Stimulated activated CD8-positive, alpha-beta memory T cell treated with anti-CD3 and anti-CD28 coated beads, Interleukin-4, amount 100 ng/mL, for 24 hours (primary cell): ENCODE measurements at places on chromosomes 1 and 21.

GRCh38 chr1:204262506-204263253 is 48.9 kb upstream of the GOLT1A start:
- DNase-seq, result no peak

- no peak for DNase-seq
These were observed 342.5 kb downstream of the DISC1 start for GRCh38 chr1:231969076-231969475.

DNA sequence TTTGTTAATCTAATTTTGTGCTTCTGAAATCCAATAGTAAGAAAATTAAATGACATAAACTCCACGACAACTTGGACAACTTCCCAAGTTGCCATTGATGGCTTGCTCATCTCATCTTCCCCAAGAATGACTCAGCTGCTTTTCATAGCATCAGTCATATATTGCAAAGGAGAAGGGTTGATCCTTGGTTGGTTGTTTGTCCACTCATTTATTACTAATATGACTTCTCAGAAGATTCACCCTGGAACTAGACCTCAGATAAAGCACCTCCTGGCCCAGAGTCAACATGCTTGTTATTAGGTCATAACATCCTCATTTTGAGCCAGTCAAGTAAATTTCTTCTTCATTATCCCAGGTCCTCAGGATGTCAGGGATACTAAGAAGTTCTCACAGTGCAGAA is 2.3 kb upstream of the LCE3D start:
- no peak for DNase-seq

GRCh38 chr1:22236166-22236565 is 93.3 kb upstream of the WNT4 start:
- no peak for DNase-seq

DNA sequence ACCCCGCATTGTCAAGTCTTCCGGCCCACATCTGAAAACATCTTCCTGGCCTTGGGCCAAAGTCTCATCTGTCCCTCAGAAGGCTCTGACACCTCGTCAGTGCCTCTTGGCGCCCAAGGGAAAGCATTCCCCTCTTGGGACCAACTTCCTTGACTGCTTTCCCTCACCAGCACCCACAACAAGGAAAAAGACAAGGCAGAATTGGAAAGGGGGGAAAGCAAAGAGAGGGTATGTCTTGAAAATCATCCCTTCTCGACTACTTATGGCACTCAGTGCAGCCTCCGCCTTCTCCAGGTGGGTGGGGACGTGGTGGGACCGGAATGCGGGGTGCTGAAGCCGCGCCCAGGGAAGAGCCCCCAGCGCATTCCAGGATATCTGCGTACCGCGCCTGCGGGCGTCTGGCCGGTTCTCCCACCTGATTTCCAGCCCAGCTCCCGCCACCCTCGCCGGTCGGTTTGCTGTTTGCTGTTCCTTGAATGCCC is 554 bp upstream of the SLC39A1 start:
- DNase-seq, result no peak

DNA sequence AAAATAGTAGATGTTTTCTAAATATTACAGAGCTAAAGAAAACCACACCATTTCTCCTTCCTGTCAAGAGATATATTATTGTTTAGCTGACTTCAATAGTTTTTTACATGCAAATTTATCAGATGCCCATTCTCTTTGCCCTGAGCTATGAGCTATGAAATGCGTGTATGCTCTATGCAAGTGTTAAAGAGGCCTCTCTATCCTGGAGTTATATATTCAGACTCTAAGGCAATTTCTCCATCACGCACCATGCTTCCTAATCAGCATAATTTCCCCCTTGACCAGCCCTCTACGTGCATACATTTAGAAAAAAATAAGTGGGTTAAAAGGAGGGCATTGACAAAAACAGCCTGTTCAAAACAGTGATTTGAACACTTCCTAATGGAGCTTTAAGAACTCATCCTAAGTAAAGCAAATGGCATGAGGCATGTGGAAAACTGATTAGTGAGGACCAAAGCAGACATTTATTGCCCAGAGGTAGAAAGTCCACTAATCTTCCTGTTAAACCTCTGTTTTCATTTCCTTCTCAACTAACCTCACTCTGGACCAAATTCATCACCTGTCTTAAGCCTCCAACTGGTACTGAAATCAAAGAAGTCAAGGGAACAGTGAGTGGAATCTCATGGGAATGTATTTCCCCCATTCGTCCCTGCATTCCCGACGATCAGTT is 565.8 kb upstream of the PKN2 start:
- no peak for DNase-seq

DNA sequence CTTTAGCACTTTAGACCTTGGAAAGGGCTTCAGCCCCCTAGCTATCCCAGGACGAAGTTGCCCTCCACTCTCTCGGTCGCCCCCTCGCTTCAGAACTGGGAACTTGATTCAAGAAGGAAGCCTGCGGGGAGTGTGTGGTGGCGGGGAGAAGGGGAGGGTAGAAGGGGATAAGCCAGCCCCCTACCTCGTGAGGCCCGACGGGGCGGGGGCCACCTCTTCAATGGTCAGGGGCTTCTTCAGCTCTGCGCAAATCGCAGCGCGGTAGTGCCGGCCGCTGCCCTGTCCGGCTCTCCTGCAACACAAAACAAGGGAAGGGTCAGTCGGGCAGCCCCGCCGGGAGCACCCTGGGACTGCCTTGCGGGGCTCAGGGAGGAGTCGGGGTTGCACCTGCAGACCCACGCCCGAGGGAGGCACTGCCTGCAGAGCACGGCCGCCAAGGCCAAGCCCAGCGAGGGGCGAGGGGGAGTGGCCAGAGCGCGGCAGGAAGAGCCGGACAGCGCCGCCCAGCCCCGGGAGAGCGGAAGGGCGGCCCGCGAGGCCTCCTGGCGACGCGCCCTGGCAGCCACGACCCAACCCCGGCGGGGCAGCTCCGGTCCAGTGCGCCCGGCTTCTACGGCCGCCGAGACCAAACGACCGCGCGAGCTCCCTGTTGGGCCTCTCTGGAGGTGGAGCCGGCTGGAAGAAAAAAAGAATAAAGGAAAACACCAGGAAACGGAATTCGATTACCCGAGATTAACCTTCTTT is 56.2 kb upstream of the RASAL2 start:
- no peak for DNase-seq

- DNase-seq, result no peak
These were observed 312.3 kb upstream of the PLXNA2 start for GRCh38 chr1:208556461-208556860.

DNA sequence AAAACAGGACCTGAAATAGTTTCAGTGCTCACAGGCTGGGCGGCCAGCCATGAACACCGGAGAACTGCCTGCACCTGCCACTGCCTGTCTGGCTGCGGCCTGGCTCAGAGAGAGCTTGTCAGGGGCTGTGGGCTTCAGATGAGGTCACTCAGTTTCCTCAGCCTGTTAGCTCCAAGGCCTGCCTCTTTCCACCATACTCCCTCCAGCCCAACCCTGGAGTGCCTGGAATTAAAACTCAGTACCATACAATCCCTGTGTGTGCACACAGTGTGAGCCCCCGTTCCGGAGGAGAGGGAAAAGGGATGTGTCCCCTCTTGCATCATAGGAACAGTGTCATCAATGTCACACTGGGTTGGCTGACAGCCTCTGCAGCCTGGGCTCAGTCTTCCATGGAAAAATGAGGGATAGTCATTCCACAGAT is 16.2 kb downstream of the CACNA1S start:
- DNase-seq, result no peak

DNA sequence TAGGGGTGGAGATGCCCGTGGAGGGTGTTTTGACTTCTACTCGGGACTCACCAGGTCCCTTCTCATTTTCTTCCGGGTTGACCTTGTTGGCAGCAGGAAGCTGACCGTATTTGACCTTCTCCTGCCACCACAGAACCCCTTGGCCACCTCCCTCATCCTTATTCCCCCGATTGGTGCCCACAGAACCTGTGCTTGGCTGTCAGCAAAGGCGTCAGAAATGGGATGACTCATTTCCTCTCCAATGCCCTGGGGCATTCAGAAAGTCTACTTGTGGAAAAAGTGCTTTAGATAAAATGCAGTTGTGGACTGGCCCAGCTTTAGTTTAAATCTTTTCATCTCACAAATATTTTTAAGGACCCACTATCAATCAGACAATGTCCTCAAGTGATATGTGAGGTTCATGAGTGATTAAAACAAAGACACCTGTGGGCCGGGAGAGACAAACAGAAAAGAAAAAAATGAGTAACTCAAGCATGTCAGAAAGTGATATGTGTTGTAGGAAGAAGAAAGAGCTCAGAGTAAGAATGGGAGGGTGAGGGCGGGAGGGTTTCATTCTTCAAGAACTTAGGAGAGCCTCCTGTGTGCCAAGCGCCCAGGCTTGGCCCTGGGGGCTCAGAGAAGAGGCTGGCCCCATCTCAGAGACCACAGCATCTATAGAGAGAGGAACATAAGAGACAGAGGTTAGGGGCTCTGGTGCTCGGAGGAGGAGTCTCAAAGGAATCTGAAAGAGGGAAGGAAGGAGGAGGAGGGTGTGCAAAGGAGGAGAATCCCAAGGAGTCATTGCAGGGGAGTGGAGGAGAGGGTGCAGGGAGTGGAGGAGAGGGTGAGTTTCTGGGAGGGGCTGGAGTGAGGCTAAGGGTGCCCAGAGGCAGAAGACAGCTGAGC is 221.6 kb upstream of the VAMP3 start:
- DNase-seq, result peak; percentile 10

DNA sequence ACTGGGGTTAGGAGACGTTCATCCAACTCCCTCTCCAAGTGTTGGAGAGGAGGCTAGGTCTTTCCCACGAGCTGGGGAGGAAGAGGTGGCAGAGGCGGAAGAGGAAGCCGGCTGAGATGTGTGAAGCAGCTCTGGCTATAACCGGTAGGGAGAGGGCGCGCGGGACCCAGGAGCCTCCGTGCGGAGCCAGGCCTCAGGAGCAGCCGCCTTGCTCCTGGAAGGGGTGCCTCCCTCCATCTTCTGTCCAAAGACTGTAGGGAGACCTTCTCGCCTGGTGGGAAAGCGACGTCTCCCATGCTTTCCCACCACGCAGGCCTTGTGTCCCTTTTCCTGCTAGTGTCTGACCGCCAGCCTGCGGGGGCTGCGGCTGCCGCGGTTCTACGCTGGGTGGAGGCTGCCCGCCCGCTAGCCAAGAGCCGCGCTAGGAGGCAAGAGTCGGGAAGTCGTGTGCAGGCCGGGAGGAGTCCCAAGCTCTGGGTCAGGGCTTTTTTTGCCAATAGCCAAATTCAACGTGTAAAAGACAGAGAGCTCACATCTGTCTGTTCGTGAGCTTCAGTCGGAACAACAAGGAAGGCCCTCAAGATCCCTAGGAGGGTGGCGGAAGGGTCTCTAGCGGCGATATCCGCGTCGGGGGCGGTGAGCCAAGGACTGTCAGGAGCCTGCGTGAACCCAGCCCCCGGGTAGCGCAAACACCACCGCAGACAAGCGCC is 8.4 kb upstream of the NBPF11 start:
- no peak for DNase-seq
